ENCODE measurements at places on chromosomes 1 and 21. TPM values are rescaled to one million over a fixed set of nuclear protein-coding genes. Genes with fewer than 3 reads are reported as not detected.

GRCh38 chr1:52249831-52250230 is 107.9 kb downstream of the ZFYVE9 start:
- no peaks in the 10 kb centered on the region for H3K36me3 ChIP-seq
- no peaks in the 10 kb centered on the region for H3K27me3 ChIP-seq
- H3K4me1 ChIP-seq = no peaks in the 10 kb centered on the region

- H3K36me3 ChIP-seq = no peaks in the 10 kb centered on the region
- DNase-seq = peak; percentile 5
- H3K4me3 ChIP-seq = peak overlapping the region; percentile 15
- no peaks in the 10 kb centered on the region for H3K27me3 ChIP-seq
Observed at GRCh38 chr1:7117399-7118281, 332.4 kb downstream of the CAMTA1 start.

- no peak overlapping the region for H3K27ac ChIP-seq
- H3K4me1 ChIP-seq = no peaks in the 10 kb centered on the region
- DNase-seq = no peak
- no peaks in the 10 kb centered on the region for H3K27me3 ChIP-seq
Observed at GRCh38 chr1:197843401-197843800, 59.0 kb upstream of the C1orf53 start.

- DNase-seq = no peak
- no peaks in the 10 kb centered on the region for H3K4me1 ChIP-seq
- no peak overlapping the region for H3K27ac ChIP-seq
- no peaks in the 10 kb centered on the region for H3K27me3 ChIP-seq
Observed at GRCh38 chr1:59340411-59341307, 43.8 kb downstream of the FGGY start.

The IFI44 gene
- not detected for total RNA-seq

The SPRR1B gene
- not detected for total RNA-seq

GRCh38 chr21:14875704-14876523 is 188.9 kb downstream of the NRIP1 start:
- H3K36me3 ChIP-seq = no peaks in the 10 kb centered on the region
- H3K4me3 ChIP-seq = no peak overlapping the region
- H3K4me1 ChIP-seq = no peaks in the 10 kb centered on the region

DNA sequence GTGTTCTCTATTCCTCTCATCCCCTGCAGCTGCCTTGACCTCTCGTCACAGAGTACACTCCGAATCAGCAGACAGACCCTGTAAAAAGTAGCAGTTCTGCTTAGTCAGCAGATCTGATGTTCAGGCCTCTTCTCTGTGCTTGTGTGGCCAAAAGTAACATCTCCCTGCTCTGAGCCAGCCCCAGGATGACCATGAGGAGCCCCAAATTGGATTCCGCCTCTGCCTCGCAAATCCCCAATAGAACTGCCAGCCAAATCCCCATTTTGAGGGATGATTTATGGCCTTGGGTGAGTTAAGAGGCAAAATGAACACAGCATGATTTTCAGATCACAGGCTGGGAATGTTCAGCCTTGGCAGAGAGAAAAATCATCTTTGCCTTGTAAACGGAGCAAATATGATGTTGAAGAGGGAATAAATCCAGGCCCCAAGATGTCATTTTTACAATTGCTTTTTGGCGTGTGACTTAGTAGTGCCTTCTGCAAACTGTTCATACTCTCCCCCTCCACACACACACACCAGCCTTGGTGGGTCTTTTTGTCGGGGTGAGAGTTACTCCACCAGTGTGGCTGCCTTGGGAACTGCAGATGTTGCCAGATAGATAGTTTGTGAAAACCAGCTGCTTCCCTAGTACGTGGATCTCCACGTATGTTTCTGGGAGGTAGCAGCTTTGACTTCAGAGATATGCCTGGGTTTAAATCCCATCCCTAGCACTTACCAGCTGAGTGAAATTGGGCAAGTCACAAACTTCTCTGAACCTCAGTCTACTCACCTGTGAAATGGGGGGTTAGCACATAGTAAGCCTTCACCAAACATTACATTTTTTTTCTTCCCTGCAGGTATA is 77.8 kb downstream of the MAN1C1 start:
- H3K4me3 ChIP-seq = no peak overlapping the region
- H3K4me1 ChIP-seq = peaks cover 14% of the 10 kb centered on the region
- no peak for DNase-seq

The SRRM1 gene
- total RNA-seq = 255 TPM

DNA sequence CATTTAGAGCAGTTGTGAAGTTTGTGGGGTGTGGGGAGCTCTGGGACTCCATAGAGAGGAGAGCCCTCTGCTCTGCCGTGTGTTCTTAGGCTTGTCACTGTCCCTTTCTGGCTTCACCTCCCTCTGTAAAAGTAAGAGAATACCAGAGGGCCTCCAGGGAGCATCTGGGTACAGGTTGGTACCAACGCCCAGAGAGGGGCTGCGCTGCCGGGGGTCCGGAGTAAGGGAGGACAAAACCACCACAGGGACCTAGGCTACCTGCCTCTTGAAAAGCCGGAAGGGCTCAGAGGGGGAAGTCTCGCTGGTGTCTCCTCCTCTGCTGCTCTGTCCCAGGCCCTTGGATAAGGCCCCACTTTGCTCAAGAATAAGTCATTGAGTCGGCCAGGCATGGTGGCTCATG is 3.1 kb upstream of the TINAGL1 start:
- H3K36me3 ChIP-seq = no peaks in the 10 kb centered on the region
- peak; percentile 36 for DNase-seq
- H3K4me1 ChIP-seq = peaks cover 27% of the 10 kb centered on the region

DNA sequence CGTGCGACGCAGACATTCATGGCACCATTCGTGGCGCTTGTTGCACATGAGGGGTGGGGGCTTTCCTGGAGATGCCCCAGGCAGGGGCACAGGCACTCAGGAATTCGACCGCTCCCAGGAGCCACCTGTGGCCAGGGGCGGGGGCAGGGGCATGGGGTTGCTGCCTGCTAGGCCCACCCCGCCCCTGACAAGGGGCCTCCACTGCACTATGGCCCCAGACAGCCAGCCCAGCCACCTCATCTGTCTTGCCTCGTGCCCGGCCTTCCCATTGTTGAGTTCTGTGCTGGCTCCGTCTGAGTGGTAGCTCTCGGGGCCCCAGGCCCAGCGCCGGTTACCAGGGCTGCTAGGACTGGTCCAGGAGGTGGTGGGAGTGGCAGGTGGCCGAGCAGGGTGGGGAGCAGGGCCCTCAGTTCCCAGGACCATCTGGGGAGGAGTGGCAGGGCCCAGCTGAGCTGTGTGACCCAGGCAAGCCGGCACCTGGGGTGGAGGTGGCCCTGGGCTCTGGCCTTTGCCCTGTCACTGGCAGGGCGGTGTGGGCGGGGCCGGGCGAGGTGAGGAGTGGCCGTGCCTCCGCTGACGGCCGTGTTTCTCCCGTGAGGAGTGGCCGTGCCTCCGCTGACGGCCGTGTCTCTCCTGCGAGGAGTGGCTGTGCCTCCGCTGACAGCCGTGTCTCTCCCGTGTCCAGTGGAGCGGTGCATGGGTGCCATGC is 1.9 kb downstream of the PLCH2 start:
- DNase-seq = no peak
- no peaks in the 10 kb centered on the region for H3K4me1 ChIP-seq
- no peak overlapping the region for H3K27ac ChIP-seq
- H3K36me3 ChIP-seq = no peaks in the 10 kb centered on the region
- H3K27me3 ChIP-seq = no peaks in the 10 kb centered on the region

The COL8A2 gene
- total RNA-seq = 2.4 TPM

DNA sequence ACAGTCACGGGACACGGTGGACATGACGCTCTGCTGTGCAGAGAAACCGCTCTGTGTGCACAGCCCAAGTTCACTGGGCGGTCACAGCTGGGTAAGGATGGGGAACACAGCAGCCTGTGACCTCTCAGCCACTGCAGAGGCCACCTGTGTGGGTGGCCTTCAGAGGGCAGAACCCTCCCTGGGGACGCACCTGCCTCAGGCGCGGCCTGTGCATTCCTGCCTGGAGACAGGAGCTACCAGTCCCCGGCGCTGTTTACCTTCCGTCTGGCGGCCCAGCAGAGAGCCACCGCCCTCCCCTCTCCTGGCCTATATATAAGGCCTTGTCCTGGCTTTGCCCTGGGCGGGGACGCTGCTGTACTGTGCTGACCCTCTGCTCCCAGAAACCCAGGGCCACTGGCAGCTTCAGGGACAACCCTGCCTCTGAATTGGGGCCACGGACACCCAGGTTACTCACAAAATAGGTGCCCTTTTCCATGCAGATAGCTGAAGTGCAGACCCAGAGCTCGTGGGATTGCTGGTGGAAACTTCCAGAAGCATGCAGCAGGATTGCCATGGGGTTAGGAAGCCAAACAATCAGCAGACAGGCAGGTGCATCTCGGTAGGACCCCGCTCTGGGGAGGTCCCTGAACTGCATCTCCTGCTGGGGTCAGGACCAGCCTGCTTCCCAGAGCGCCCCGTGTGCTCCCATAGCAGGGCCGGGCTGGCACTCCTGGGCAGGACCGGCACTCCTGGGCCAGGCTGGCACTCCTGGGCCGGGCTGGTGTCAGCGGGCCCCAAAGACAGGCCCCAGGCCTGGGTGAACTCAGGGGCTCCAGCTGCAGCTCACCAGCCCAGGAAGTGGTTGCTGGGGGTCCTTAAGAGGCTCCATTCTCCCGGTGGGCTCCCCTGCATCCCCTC is 83.6 kb downstream of the SIK1 start:
- no peaks in the 10 kb centered on the region for H3K4me1 ChIP-seq
- H3K27me3 ChIP-seq = no peaks in the 10 kb centered on the region
- no peak overlapping the region for H3K4me3 ChIP-seq

DNA sequence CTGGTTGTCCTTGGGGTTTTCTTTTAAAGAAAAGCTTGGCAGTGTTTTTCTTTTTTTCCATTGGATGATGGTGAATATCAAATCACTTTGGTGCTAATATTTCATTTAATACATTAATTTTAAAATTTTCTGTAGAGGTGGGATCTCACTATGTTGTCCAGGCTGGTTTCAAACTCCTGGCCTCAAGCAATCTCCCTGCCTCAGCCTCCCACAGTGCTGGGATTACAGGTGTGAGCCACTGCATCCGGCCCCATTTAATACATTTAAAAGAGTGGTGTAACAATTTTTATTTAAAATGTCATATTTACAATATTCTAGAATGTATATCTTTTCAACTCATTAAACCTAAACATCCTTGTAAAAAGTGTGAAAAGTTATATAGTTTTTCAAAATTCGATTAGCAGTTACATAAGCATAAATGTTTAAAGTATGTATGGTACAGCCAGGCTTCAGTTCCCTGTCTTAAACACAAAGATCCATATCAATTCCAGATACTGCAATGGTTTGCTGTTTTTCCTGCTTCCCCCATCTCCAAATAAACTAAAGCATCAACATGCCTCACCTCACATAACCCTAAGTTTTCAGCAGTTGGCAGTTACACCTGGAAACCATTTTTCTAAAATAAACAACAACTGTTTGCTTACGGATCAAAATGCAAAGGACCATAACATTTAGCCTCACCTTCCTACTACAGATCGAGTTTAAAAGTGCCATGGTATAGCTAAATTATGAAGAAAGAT is 8.9 kb upstream of the LGALS8 start:
- no peaks in the 10 kb centered on the region for H3K4me1 ChIP-seq
- H3K27me3 ChIP-seq = no peaks in the 10 kb centered on the region
- no peak overlapping the region for H3K27ac ChIP-seq

The NUAK2 gene
- 12.9 TPM for total RNA-seq

- no peak for DNase-seq
- no peak overlapping the region for H3K27ac ChIP-seq
- no peaks in the 10 kb centered on the region for H3K36me3 ChIP-seq
- no peaks in the 10 kb centered on the region for H3K4me1 ChIP-seq
- no peak overlapping the region for H3K4me3 ChIP-seq
Observed at GRCh38 chr21:28086861-28087581, 905.7 kb downstream of the LTN1 start.

The DCST1 gene
- total RNA-seq = not detected

The KCNC4 gene
- total RNA-seq = 11.2 TPM

DNA sequence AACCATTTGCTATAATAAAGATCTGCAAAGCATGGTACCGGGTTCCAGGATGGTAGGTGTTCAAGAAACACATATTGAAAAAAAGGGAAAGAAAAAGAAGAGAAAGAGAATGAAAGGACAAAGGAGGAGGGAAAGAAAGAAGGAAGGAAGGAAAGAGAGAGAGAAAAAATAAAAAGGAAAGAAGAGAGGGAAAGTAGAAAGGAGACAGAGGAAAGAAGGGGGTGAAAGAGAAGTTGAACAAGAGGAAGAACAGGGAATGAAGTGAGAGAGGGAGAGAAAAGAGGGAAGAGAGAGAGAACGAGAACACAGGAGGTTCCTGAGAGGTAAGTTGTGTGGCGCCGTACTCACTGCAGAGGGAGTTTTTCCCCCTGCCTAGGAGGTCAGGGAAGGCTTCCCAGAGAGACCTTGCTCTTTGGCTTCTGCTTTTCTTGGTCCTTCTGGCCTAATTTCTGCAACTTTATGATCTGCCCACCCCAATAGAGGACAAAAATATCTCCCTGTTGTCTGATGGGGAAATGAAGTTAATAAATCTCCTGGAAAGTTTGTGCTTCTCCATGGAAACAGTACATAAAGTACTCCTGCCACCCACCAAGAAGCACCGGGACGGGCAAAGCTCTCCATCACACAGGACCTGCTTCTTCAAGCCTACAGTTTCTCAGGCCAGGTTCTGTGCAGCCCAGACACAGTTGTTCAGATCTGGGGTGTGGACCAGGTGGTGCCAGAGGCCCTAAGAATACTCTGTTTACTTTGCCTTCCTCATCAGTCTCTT is 124.8 kb downstream of the ROR1 start:
- no peaks in the 10 kb centered on the region for H3K4me1 ChIP-seq
- no peaks in the 10 kb centered on the region for H3K27me3 ChIP-seq
- no peaks in the 10 kb centered on the region for H3K36me3 ChIP-seq

DNA sequence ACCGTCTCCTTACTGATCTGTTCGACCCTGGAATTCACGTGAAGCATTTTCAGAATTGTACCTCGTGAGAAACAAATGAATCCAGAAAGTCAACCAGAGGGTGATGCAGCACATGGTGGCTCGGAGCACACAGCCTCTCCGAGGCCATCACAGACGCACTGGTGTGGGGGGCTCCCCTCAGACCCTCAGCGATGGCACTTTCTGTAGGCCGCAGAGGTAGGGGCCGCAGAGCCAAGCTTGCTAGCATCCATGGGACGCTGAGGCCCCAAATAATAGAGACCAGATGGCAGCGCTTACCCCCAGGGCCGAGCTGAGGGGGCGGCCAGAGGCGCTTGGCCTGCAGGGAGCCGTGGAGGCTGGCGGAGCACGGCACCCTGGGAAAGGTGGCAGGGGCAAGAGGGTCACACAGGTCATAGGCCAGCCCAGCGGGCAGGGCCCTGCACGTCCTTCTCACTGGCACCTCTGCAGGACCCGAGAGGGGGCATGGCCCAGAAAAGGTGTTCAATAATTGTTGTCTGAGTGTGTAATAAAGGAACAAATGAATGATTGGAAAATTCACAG is 28.1 kb upstream of the COL6A2 start:
- DNase-seq = no peak
- H3K27ac ChIP-seq = no peak overlapping the region
- H3K4me1 ChIP-seq = peaks cover 3% of the 10 kb centered on the region
- H3K4me3 ChIP-seq = no peak overlapping the region
- no peaks in the 10 kb centered on the region for H3K27me3 ChIP-seq

DNA sequence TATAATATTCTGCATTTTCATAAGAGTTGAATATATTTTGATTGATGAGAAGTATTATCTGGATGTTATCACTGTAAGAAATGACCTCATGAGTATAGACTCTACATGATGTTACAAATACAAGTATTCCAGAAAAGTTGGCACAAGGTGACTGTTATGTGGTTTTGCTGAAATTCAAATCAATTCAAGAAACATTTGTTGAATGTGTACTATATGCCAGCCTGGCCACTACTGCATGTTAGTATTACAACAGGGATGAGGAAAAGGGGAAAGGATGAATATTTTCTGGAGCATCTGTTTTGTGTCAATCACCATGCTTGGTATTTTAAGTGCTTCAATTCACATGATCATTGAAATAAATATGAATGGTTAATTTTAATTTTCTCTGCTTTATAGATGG is 250.9 kb upstream of the PBX1 start:
- DNase-seq = no peak
- H3K36me3 ChIP-seq = no peaks in the 10 kb centered on the region
- no peaks in the 10 kb centered on the region for H3K27me3 ChIP-seq
- no peak overlapping the region for H3K27ac ChIP-seq
- no peak overlapping the region for H3K4me3 ChIP-seq

The TEKT2 gene
- total RNA-seq = 1.3 TPM

Measured in H1 (cell line).